ENCODE measurements at places on chromosomes 12 and 14. TPM values are rescaled to one million over a fixed set of nuclear protein-coding genes. Genes with fewer than 3 reads are reported as not detected.

Gene CAPRIN2
- 25.0 TPM for total RNA-seq

GRCh38 chr12:110992909-110993308 is 72.5 kb upstream of the MYL2 start:
- DNase-seq: no peak

Gene ZDHHC22
- total RNA-seq: 0.49 TPM

- peak; percentile 37 for DNase-seq
Observed at GRCh38 chr14:105508601-105509000, 17.6 kb downstream of the TEDC1 start.

- no peak for DNase-seq
Observed at GRCh38 chr14:29016050-29016900, 249.7 kb downstream of the FOXG1 start.

DNA sequence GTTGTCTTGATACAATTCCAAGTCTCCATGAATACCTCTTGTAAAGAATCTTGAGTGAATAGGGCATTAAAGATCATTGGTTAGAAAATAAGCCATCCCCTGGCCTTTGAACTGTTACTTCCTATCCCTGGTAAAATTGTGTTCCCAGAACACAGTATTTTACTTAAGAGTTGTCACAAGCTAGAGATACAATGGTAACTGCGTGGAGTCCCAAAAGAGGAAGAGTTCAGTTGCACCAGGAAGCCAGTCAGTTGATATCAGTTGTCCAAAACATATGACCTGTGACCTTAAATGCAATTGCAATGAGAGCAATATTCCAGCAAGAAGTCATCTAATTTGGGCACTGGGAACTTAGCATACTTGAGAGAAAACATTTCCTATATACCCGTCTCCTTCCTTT is 117.3 kb downstream of the NEDD1 start:
- DNase-seq: no peak

- DNase-seq: no peak
Observed at GRCh38 chr12:67693894-67694293, 45.3 kb downstream of the DYRK2 start.

GRCh38 chr12:112303004-112303403 is 79.2 kb downstream of the HECTD4 start:
- no peak for DNase-seq

DNA sequence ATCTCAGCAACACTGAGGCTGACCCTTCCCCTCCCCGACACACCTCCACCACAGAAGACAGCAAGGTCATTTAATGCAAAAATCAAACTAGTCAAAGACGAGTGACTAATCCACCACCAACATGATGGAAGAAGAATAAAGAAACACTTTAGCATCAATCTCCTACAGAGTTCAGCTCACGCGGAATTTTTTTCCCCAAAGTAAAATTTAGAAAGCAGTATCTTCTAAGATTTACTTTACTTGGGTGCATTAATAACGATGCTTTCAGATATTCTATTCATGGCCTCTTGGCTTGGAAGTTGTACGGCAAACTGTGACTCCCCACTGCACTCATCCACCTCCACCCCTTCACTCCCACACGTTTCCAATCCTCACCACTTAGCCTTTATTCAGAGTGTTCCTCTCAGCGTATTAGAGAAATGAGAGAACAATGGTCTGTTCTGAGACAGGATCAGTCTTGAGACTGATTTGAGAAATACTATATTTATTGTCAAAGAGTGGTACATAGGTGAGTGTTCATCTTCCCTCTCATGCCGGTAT is 1.9 kb downstream of the EGLN3 start:
- DNase-seq: no peak

DNA sequence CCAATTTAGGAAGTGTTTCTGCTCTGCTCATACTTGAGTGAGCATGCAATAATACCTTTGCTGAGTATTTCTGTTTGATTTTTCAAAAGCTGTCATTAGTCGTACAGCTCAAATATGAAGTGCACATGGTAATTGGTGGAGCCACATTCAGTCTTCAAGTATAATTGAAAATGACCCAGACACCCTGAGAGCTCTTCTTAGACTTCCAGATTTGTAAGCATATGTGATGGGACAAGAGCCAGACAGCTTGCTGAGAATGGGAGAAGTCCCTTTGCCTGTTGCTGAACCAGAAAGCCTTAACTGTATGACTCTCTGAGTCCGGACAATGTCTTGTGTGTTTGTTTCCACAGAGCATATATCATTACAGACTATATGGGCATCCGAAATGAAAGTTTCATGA is 307.3 kb downstream of the TMEM117 start:
- no peak for DNase-seq

- no peak for DNase-seq
Observed at GRCh38 chr14:49754570-49755097, 13.3 kb upstream of the KLHDC2 start.

- DNase-seq: peak; percentile 77
Observed at GRCh38 chr14:59187802-59188460, 536 bp upstream of the DAAM1 start.

DNA sequence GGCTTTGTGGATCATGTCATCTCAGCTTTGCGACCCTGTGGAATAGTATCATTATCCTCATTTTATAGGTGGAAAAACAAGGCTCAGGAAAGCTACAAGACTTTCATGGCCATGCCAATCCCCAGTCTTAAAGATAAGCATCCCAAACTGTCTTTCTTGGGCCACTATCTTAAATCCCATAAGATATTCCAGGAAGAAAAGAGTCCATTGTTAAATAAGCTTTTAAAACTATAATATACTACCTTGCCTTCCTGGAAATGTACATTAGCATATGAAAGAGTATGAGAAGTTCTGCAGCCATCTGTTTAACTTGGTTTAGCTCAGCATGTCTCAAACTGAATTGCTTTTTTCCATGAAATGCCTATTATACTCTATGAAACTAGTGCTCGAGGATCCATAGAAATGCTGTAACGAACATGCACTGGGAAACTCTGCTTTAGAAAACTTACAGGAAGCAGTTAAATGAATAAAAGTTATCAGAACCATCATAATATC is 77.1 kb downstream of the B4GALNT3 start:
- DNase-seq: no peak
